ENCODE measurements at places on chromosomes 11 and 22. TPM values are rescaled to one million over a fixed set of nuclear protein-coding genes. Genes with fewer than 3 reads are reported as not detected.

DNA sequence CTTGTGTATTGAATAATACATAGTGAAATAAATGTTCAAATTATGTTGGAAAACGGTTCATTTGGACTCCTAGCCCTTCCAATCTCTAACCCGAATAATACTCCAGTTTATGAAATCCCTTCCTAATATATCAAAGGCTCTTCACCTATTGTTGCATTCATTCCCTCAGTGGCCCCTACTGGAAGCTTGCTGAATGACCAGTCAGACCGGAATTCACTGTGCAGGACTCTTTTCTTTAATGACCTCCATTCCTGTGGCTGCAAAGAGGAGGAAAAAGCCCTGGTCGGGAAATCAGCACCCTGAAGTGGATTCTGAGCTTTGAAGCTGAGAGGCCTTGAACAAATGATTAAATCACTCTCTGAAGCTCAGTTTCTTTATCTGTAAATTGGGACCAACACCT, 19.1 kb upstream of the RCN1 start:
- no peak for DNase-seq

DNA sequence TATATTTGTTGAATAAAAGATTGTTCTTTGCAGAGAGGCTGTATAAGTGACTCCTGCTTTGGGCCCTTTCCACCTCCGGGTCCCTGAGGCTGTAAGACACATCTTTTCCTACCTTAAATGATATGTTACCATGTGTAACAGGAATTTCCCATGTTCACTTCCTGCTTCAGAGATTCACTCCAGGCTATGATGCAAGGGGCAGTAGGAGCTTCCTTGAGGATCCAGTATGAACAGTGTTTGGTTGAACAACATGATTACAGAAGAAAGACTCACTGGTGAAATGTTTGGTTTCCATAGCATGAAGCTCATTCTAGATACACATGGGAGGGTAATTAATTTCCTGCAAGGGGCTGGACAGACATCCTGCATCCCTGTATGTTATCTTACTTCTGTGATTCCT, 25.6 kb upstream of the ZDHHC13 start:
- no peak for DNase-seq

GRCh38 chr11:75450236-75450635, 17.2 kb upstream of the KLHL35 start:
- no peak for DNase-seq

DNA sequence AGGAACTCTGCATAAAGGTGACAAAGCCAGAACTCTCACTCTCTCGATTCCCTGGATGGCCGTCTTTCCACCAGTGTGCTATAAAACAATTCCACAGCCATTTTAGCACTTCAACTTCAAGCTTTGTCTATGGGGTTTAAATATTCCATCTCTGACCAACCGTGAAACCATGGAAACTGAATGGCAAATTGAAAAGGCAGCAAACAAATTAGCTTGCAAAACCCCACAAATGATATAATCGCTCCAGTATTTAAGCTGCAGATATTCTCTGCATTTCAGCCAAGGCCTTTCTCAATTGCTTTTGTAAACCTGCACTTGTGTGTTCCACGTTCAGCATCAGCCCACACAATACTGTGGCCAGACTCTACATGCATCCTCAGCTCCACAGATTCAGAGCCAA, 131.7 kb upstream of the ISX start:
- DNase-seq = no peak

DNA sequence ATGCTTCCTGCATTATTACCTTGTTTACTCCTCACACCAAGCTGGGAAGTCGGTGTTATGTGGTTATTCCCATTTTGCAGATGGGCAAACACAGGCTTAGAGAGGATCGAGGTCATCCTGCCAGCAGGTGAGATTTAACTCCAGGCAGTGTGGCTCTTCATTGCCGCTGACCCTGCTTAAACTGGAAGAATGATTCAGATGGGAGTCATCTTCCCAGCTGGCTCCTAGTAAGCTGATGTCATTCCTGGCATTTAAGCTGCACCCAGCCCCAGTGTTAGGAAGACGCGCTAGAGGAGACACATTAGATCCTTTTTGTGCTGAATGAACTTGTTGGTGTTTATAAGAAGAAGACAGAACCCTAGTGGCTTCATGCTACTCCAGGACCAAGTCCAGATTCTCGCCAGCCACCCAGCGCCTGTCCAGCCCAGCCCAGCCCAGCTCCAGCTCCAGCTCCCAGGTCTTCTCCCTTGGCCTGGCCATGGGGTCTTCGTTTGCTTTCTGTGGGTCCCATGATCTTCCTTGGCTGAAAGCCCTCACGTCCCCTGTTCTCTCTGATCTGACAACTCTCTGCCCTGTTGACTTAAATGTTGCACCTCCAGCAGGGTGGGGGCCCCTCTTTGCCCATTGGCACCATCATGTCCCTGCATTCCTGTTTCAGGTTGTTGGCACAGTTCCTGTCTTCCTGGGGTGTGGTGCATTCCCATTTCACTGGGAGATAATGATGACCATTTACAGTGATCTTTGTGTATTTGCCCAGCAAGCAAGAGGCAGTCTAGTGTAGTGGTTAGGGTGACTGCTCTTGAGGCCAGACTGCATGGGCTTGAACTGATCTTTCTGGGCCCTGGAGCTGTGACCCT, 13.6 kb downstream of the PARVB start:
- DNase-seq = no peak

DNA sequence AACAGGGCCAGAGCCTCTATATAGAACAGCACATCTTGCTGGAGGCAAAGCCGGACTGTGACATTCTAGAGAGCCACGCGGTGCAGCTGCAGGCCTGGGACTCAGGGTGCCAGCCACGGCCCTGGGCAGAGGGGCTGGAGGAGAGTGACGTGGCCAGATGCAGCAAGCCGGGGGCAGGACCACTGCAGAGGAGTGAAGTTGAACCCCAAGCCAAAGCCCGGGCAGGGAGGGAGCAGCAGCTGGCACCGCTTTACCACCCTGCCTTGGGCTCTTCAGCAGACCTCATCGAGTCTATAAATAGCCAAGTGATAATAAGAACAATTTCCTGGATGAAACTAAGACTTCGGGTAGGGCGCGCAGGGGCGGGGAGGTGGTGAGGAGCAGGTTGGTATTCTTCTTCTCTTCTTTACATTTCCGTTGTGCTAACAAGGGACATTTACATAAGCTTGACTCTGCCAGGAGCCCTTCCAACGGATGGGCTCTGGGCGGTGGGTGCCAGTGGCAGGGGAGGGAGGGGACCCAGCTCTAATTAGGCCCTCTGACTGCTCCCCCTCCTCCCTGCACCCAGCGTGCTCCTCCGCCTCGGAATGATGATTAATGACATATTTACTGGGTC, 110.2 kb downstream of the ST3GAL4 start:
- no peak for DNase-seq

- no peak for DNase-seq
Measured at GRCh38 chr11:125451400-125452124, 44.5 kb downstream of the FEZ1 start.

DNA sequence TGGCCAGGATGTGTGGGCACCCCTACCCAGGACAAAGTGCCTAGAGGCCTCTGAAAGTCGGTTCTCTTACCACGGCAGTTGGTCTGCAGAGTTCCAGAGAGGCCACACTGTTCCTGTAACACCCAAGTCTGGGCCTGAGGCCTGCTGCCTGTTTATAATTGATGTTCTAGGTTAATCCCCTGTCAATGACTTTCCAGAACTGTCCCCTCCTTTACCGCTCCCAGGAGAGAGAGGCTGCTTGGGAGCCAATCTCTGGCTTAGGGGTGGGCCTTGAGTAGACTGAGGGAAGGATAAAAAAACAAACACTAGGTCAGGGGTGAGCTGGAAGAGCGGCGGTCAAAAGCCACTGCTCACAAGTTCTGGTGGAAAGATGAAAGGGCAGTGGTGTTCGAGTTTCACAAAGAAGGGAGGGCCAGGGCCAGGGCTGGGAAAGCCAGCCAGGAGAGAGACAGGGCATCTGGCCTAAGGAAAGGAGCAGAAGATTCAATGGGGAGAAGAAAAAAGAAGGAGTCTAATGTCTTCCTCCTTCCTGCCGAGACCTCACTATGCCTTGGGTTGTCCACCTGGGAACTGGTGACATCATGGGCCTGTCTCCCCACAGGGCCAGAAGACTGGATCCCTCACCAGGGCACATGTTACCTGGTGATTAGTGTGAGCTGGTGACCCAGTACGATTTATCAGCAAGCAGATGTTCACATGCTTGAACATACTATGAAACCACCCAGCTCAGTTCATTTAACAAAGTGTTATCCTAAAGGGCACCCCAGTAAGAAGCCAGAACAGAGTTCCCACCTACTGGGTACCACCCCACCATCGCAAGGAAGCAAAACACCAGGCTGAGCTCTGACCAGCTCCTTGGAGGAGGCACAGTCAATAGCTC, 50.2 kb downstream of the PC start:
- no peak for DNase-seq

DNA sequence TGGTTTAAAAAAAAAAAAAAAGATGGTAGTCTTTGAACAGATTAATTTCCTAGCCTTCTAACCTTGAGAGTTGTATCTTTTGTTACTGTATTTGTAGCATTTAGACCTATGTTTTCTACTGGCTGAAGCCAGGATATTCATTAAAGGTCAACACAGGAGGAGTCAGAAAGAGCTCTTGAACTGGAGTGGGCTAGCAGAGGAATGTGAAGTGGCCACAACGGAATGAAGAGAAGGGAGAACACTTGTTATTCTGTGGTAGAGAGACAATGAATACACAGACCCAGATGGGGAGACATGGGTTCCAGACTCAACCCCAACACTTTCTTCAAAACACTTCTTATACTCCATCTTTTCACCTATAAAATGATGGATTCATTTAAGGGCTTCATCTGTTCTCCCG, 88.1 kb downstream of the RELT start:
- no peak for DNase-seq

DNA sequence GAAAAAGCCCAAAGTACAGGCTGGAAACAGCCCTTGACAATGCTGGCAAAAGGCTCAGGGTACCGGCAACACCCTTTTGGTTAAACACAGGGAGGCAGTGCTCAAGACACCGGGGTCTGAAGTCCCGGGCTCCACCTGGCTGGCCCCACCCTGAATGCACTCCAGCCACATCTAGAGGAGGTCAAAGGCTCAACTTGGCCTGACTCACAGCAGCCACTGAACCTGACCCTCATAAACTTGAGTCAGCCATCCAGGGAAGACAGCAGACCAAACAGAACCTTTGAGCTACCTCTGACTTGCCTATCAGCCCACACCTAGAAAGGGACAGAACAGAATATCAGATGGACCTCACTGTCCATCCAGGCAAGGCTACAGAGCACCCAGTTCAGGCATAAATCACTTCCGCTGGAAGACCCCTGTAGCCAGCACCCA, 3.8 kb downstream of the CFL1 start:
- DNase-seq = no peak

GRCh38 chr11:116649268-116649667, 123.5 kb downstream of the BUD13 start:
- DNase-seq = no peak

DNA sequence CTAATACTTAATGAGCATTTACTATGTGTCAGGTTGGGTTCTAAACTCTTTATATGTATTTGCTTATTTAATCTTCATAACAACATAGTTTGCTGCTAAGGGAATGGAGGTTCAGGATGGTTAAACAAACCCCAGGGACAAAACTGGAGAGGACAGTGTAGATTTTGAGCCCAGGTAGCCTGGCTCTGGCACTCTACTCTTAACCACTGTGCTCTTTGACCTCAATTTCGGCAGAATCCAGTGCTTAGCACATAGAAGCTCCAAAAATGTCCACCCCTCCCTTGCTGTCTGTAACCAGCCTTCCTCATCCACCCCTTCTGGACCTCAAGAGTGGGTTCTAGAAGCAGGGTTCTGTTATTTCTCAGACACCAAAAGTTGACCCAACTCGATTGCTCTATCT, 88.0 kb upstream of the SYT13 start:
- no peak for DNase-seq

DNA sequence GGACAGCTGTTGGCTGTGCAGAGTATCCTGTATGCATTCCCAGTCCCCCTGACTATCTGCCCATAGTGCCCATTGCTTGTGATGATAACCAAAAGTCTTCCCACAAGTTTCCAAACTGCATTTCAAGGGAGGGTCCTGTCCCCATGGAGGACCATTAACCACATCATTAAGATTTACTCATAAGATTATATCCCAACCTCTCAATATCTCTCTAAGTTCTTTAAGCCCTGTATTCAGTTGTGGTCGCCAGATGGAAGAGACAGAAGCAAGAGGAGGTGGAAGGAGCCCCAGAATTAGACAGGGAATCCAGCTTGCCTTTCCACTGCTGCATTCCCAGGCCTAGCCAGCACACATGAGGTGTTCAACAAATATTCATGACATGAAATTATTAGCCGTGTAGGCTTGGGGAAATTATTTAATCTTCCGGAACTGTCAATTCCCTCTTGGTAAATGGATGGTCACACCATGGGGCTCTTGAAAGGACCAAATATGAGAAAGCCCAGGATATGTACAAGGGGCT, 42.6 kb upstream of the TIMP3 start:
- DNase-seq = no peak

GRCh38 chr11:115721296-115721995, 217.2 kb upstream of the CADM1 start:
- DNase-seq = no peak

- DNase-seq = no peak
Measured at GRCh38 chr11:59076876-59077571, 9.1 kb upstream of the GLYATL1B start.

DNA sequence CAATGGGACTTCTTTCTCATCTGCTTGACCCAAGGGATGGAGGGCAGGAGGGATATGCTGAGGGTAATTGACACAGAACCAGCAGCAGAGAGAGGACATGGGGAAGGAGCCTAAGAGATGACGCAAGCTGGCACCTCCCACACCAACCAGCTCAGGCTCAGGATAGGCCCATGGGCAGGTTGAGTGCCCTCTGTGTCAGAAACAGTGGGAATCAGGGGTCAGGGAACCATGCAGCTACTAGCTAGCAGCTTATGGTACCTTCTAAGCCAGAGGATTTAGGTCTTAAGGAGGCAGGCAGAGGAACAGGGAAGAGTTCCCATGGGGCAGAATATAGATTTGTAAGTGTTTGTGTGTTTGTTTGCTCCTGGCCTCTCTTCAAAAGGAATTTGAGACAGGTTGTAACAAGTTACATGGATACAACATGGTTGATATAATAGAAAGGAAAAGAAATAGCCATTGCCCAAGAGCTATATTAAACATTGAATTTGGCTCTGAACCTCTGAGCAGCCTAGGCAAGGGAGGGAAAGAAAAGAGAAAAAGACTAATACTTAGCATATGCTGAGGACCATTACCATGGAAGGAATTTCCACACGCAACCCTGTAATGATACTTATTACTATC, 39.9 kb upstream of the NAV2 start:
- no peak for DNase-seq

- no peak for DNase-seq
Measured at GRCh38 chr22:50568626-50569025, 5.9 kb upstream of the SYCE3 start.

The MFRP gene
- total RNA-seq = not detected

The CYTH4 gene
- 24.2 TPM for total RNA-seq

The ALG8 gene
- total RNA-seq = 83.3 TPM

The SLC22A25 gene
- total RNA-seq = not detected

The LIF gene
- total RNA-seq = 19.3 TPM

The RFPL1 gene
- total RNA-seq = not detected

The SLC22A8 gene
- total RNA-seq = not detected

The CD3E gene
- total RNA-seq = 8.6 TPM

The P2RY2 gene
- total RNA-seq = 35.5 TPM

The FUT4 gene
- total RNA-seq = 27.4 TPM

The SLC6A5 gene
- total RNA-seq = not detected

The ISX gene
- 146 TPM for total RNA-seq

The NFAM1 gene
- 0.35 TPM for total RNA-seq

The OR52J3 gene
- total RNA-seq = not detected

The RAG2 gene
- not detected for total RNA-seq

The CACNA1I gene
- total RNA-seq = 1.8 TPM

Data from Peyer's patch (tissue), 4 donors.